ENCODE measurements at places on chromosomes 11 and 22.
A peak's percentile ranks its signal among the peaks of the same experiment; 100 is the strongest.

- ATAC-seq, result no peak
Measured at GRCh38 chr11:6594142-6594768, 9.2 kb downstream of the RRP8 start.

DNA sequence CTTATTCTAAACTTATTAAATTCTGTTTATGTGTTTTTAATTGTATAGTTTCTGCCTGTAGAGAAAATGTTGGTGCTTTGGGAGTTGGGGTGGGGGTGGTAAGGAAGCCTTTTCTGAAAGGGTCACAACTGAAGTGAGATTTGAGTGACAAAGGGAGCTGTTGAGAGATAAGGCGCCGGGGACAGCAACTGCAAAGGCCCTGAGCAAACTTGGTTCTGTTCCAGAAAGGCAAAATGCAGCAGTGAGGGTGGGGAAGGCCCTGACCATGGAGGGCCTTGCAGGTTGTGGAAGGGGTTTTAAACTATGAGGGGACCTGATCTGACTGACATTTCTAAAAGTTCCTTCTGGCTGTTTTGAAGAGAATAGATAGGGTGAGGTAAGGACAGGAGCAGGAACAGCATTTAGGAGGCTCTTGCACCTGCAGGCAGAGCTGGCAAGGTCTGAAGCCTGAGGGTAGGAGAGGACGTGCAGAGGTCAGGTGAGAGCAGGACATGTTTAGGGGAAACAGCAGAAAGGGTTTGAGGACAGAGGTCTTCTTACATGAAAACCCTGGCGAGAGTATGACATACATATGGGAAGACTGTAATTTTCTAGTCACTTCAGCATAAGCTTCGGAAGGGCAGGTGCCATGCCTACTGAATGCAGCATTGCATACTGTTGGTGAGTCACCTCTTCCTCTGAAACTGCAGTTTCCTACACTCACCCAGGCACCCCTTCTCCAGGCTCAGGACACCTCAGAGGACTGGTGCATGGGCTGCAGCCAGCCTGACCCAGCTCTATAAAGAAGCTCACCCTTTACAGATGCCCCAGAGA lies 190.7 kb downstream of the SNX19 start:
- ATAC-seq, result no peak

- ATAC-seq, result no peak
Measured at GRCh38 chr11:85182441-85183387, 444.4 kb downstream of the DLG2 start.

DNA sequence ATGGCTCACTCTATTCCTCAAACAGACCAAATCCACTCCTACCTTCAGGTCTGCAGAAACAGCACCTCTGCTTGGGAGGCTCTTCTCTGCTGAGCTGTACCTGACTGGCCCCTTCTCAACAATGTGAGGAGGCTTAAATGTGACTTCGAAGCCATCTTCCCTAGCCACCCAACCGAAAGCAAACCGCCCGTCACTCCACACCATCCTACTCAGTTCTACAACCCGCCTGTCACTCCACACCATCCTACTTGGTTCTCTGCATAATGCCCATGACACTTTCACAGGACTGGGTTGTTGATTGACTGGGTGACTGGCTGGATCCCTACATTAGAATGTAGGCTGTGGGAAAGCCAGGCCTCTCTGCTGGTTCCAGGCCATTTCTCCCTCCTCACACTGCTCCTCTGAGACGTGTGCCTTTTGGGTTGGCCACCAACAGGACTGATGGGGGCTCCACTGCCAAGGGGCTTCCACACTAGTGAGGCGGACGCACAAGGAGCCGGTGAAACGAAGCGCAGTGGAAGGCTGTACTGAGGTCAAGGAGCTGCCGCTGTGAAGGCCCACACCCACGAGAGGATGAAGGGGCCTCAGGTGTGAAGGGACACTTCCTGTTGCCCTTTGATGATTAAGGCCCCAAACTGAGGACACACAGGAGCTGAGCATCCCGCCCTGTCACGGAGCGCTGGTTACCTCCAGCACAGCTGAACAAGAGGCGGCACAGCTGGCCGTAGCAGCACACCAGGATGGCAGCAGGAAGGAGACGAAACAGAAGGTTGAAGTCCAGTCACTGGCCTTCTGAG lies 47.5 kb upstream of the SPATA19 start:
- no peak for ATAC-seq

DNA sequence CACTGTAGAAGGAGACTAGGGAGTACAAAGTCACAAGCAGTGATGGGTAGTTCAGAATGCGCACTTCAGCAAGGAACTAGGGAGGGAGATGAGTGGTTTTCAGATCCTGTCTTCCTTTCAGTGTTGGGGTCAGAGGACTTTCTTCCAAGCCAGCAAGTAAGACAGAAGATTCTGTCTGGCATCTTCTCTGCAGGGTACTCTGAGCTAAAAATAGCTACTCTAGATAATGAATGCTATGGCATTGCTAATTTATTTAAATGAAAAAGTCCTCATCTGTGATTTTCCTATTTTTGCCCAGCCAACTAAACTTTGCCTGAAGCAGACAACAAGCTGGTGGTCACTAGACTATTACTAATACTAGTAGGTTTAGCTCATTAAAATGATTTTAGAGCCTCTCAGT lies 18.3 kb upstream of the ARL14EP start:
- ATAC-seq, result no peak

- ATAC-seq, result no peak
Measured at GRCh38 chr11:33695051-33695566, 5.5 kb downstream of the C11orf91 start.

DNA sequence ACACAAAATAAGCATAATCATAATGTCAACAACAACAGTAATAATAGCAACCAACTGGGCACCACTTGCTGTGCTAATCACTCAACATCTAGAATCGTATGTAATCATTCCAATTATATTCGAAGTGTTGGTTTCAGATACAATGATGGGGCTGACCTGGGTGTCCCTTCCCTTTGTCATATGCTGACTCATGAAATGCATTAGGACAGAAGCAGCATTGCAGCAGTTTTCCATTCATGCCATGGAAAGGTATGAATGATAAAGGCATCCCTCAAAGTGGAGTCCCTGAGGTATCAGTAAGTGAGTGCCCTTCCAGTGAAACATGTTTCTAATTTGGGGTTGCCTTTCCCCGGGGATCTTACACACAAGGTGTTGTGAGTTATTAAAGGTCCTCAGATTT lies 46.3 kb upstream of the ANO3 start:
- no peak for ATAC-seq

- no peak for ATAC-seq
Measured at GRCh38 chr22:21666786-21667185, 974 bp downstream of the PPIL2 start.

DNA sequence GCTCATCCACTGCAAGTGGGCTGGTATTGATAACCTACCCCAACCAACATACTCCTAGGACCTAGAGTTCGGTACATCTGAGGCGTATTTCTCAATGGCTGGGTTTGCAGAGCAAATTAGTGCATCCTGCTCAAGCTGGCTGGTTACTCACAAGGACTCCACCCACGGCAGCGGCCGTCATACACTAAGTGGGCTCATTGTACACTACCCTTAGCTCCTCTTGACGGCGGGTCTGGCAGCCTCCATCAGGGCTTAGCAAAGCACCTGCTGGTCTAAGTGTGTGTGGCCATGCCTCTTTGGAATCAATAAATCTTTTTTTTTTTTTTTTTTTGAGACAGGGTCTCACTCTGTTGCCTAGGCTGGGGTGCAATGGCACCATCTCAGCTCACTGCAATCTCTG lies 20.2 kb upstream of the KCNJ11 start:
- no peak for ATAC-seq

DNA sequence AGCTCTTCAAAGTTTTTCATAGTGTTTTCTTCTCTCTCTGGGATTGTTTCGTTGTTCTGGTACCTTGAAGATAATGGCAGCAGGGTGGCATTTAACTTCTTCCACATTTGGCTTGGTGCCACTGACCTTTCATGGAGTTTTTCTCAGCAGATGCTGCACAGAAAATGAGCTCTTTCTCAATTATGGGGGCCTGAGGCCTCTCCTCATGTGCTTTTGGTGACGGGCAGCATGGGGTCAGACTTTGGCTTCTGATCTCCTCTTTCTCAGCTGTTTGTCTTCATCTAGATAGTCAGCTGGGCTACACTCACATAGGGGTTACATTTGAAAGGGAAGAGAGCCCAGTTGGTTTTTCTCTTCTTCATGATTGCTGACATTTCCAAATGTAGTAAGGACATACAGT lies 76.3 kb downstream of the FAT3 start:
- ATAC-seq, result no peak

DNA sequence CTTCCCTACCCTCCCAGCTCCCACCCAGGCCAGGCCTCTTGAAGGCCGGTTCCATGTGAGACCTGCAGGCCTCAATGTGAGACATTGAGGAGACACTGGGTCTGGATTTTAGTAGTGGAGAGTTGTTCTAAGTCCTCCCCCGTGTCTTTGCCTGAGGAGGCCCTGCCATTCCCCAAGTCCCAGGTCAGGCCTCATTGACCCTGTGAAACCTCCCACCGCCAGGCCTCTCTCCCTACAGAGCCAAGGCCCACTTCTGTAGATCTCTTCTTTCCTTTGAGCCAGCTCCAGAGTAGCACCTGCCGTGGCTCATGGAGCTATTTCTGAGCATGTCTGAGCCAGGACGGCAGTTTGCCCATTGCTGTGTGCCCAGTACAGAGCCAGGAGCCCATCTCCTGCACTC lies 1419.6 kb downstream of the TBC1D22A start:
- ATAC-seq, result no peak

GRCh38 chr22:44570476-44571445 lies 72.7 kb upstream of the RTL6 start:
- no peak for ATAC-seq

DNA sequence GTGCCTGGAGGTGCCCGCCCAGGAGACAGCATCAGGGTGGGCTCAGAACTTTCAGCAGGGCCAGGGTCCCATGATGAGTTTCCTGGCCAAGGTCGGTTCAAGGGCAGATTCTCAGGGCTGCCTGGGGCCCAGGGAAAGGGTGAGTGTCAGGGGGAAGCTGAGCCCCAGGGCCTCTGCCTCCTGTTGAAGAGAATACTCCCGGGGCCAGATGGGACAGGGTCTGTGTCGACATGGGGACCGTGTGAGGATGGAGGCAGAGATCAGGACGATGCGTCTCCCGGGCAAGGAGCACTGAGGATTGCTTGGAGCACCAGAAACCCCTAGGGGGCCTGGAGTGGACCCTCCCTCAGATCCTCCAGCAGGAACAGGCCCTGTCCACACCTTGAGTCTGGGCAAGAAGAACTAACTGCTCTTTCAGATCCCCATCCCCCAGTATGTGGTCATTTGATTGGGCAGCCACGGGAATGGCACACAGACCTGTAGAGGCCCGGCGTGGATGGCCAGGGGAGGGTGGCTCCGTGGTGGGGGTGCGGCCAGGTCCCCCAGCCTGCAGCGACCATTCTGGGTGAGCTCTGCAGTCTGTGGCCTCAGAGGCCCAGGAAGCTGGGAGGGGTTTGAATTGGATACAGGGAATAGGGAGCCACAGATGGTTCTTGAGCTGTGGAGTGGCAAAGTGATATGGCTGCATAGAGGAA lies 1078.7 kb downstream of the BRD1 start:
- no peak for ATAC-seq

DNA sequence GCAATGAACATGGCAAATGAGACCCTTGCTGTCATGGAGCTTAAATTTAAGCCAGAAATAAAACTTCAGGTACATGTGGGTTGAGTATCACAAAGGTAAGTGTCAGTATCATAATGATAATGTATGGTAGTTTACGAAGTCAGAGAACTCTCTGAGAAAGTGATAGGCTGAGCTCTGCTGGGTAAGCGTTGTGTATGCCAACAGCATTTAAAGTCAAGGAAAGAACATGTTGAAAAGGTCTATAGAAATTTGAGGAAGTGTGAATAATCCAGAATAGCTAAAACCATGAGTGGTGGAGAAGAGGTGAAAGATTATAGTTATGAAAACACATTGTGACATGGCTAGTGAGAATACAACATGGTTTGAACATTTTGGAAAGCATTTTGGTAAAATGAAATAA lies 17.4 kb upstream of the CTSC start:
- ATAC-seq, result no peak

GRCh38 chr11:126465573-126466188 lies 110.2 kb downstream of the ST3GAL4 start:
- peak; percentile 60 for ATAC-seq

GRCh38 chr22:40240686-40241085 lies 63.0 kb downstream of the TNRC6B start:
- peak; percentile 17 for ATAC-seq

GRCh38 chr11:109342261-109342660 lies 79.7 kb upstream of the C11orf87 start:
- ATAC-seq, result no peak

DNA sequence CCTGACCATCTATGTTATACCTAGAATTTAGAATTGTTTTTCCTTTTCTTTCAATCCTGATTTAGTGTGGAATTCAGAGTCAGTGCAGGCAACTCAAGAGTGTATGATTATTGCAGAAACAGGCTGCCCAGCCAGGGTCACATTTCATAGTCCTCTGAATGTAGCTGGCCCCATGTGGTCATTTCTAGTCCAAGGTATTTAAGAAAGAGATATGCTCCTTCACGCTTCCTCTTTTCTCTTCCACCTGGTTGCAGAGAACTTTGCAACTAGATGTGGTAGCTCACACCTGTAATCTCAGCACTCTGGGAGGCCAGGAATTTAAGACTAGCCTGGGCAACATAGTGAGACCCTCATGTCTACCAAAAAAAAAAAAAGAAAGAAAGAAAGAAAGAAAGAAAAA lies 27.6 kb upstream of the LDLRAD3 start:
- ATAC-seq, result no peak

DNA sequence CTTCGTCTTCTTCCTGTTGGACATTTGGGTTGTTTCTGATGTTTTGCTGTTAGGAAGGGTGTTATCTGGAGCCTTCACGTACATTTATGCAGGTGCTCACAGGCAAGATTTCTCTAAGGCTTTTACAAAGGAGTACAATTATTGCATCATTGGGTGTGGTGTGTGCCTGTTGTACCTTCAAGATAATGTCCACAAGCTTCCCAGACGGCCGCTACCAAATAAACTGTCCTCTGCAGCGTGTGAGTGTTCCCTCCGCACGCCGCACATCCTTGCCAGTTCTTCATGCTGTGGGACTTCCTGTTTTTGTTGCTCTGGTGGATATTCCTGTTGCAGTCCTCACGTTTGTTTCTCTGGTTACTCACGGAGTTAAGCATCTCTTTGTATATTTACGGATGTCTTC lies 133.3 kb downstream of the TBC1D22A start:
- no peak for ATAC-seq

DNA sequence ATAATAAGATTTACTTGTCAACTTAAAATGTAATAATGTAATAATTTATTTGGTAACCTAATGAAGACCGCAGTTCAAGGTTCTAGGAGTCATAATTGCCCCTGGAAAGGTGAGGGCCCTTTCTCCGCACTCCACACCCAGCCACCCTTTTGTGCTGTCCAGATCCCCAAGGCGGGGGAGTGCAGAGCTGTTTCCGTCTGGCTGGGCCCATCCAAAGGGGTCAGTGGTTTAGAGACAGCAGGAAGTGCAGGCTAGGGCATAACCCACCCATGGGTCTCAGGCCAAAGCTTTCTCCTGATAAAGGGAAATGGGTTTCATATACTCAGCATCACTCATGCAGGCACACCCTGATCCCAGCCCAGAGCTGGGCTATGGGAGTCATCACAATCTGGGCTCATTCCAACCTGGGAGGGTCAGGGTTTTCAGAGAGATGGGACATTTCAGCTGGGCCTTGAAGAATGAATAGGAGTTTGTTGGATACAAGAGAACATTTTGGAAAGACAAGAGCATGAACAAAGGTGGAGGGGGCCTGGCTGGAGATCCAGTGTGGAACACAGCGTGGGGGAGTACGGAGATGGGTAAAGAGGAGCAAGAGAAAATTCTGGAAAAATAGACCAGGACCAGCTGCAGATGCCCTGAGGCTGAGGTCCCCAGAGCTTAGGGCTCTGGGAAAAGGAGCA lies 432.2 kb downstream of the TBC1D22A start:
- ATAC-seq, result no peak

GRCh38 chr11:60950024-60950423 lies 2.0 kb downstream of the SLC15A3 start:
- no peak for ATAC-seq

Measured in activated CD4-positive, CD25-positive, alpha-beta regulatory T cell treated with anti-CD3 and anti-CD28 coated beads, Interleukin-2, amount 50 U/mL, for 24 hours (primary cell).